ENCODE measurements at places on chromosomes 16 and 17. TPM values are rescaled to one million over a fixed set of nuclear protein-coding genes. Genes with fewer than 3 reads are reported as not detected.

The MMP28 gene
- total RNA-seq = not detected

The SDR42E1 gene
- not detected for total RNA-seq

The TBC1D3G gene
- not detected for total RNA-seq

The PIRT gene
- not detected for total RNA-seq

The KRT12 gene
- not detected for total RNA-seq

The DPEP1 gene
- total RNA-seq = 0.88 TPM

The ACSM2B gene
- total RNA-seq = not detected

The KDM6B gene
- total RNA-seq = 60.3 TPM

The GLP2R gene
- total RNA-seq = not detected

The CORO6 gene
- 0.86 TPM for total RNA-seq

The AURKB gene
- 91.9 TPM for total RNA-seq

The LITAFD gene
- not detected for total RNA-seq

The OR1F1 gene
- total RNA-seq = not detected
